ENCODE measurements at places on chromosomes 5 and 9. TPM values are rescaled to one million over a fixed set of nuclear protein-coding genes. Genes with fewer than 3 reads are reported as not detected.
A peak's percentile ranks its signal among the peaks of the same experiment; 100 is the strongest.

- peak; percentile 62 for DNase-seq
Observed at GRCh38 chr5:171850324-171850947, 64.8 kb downstream of the SMIM23 start.

The PITX1 gene
- 8.3 TPM for total RNA-seq

- DNase-seq = no peak
Observed at GRCh38 chr9:35395076-35395705, 94.7 kb upstream of the RUSC2 start.

The NR6A1 gene
- 0.88 TPM for total RNA-seq

The IFNA2 gene
- total RNA-seq = not detected

- peak; percentile 87 for DNase-seq
Observed at GRCh38 chr9:109171926-109172325, 4.9 kb upstream of the FRRS1L start.

The PCDH12 gene
- under 0.01 TPM for total RNA-seq

- no peak for DNase-seq
Observed at GRCh38 chr5:74865256-74865803, 857 bp downstream of the FAM169A start.

GRCh38 chr5:150227606-150228273 lies 37.9 kb downstream of the SLC6A7 start:
- peak; percentile 62 for DNase-seq

The PAIP1 gene
- 127 TPM for total RNA-seq

DNA sequence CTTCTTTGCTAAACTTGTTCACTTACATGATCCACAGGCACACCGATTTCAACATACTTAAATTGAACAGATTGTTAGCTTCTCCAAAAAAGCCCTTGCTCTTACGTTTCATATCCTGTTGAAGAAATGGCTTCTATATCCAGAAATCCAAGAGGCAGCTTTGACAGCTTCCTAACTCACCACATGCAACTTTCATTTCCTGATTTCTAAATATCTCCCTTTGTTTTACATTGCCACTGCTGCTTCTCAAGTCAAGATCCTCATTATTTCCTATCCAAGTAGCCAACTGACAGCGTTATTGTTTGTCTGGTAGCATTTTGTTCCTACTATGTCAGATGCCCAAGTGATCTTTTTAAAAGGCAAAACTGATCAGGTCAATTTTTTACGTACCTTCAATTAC lies 913.2 kb upstream of the TYRP1 start:
- no peak for DNase-seq

GRCh38 chr5:178387856-178388190 lies 155.2 kb upstream of the PHYKPL start:
- DNase-seq = peak; percentile 64

DNA sequence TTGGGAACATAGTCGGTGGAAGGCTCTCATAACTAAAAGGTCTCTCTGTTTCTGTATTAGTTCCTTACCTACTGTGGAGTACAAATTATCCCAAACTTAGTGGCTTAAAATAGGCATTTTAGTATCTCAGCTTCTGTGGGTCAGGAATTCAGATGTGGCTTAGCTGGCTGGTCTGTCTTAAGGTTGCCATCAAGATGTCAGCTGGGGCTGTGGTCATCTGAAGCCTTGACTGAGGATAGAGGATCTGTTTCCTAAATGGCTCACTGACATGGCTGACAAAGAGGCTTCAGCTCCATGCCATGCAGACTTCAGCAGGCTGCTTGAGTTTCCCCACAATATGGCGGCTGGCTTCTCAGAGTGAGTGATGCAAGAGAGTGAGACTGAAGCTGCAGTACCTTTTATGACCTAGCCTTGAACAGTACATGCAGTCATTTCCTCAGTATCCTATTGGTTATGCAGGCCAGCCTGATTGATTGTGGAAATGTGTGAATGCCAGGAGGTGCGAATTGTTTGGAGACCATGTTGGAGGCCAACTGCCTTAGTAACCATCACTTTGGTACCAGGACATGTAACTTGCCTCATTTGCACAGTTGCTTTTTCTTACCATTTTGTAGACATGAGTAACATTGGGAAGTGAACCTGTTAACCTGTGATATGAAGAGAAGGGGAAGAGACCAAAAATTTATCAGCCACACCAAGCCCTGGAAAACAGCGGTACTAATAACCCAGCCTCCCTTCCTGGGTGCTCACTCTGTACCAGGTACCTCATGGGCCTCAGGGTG lies 152.8 kb upstream of the IER5L start:
- peak; percentile 62 for DNase-seq

The HTR4 gene
- total RNA-seq = not detected

DNA sequence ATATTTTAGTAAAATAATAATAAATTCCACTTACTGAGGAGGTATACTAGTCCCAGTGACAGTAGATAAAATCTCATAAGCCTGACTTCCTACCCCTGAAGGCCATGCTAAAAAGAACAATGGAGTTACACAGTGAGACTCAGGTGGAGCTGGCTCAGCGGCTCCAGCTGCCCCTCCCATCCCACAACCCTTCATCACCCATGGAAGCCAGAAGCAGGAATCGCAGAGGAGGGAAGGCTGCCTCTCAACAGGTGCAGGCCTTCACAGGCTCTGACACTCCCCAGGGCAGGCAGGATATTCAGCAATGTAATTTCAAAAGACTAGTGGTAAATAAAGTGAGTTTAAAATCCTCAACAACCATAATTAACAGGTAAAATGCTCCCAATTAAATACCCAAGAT lies 67.5 kb downstream of the FANCC start:
- no peak for DNase-seq

DNA sequence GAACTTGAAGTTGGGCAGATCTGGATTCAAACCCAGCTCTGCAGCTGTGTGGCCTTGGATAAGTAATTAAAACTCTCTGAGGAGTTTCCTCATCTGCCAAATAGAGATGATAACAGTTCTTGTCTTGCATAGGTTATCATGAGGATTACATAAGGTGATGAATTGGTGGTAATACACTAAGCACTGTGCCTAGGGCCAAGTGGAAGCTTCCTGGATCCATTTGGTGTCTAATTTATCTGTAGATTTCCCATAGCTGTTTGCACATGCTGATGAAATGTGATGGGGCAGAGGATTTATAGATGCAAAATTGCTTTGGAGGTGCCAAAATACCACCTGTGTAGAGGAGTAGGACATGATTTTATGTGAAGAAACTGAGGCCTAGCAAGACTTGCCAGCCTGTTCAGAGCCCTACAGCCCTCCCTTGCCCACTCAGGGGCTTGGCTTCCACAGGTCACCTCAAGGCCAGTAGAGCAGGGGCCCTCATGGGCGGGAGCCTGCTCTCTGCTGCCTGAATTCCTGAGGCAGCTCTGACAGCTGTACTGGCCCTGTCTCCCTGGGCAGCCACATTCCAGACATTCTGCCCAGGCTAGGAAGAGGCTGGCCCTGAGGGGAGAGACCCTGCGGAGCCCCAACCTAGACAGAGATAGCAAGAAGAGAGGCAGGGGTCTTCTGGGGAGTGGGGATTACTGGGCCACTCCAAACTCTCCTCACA lies 5.9 kb upstream of the FAT2 start:
- no peak for DNase-seq

DNA sequence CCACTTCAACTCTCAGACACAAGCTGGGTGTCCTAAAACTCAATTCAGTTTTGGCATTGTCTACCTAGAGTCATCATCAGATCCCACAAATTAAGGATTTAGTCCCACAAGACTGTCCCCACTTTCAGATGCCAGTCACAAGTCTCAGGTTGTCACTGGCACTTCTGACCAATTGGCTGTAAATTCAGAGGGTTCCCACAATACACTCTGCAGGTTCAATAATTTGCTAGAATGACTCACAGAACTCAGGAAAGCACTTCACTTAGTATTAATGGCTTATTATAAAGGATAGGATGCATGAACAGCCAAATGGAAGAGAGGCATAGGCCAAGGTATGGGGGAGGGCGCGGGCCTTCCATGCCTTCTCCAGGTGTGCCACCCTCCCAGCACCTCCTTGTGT lies 209.1 kb downstream of the SREK1 start:
- no peak for DNase-seq

GRCh38 chr9:133690081-133690561 lies 48.0 kb downstream of the SARDH start:
- DNase-seq = no peak

The LRSAM1 gene
- total RNA-seq = 13.0 TPM

The PIP5K1B gene
- total RNA-seq = not detected

The SAXO1 gene
- total RNA-seq = under 0.01 TPM

- DNase-seq = peak; percentile 91
Observed at GRCh38 chr5:93580063-93580926, 724 bp downstream of the NR2F1-AS1 start.

DNA sequence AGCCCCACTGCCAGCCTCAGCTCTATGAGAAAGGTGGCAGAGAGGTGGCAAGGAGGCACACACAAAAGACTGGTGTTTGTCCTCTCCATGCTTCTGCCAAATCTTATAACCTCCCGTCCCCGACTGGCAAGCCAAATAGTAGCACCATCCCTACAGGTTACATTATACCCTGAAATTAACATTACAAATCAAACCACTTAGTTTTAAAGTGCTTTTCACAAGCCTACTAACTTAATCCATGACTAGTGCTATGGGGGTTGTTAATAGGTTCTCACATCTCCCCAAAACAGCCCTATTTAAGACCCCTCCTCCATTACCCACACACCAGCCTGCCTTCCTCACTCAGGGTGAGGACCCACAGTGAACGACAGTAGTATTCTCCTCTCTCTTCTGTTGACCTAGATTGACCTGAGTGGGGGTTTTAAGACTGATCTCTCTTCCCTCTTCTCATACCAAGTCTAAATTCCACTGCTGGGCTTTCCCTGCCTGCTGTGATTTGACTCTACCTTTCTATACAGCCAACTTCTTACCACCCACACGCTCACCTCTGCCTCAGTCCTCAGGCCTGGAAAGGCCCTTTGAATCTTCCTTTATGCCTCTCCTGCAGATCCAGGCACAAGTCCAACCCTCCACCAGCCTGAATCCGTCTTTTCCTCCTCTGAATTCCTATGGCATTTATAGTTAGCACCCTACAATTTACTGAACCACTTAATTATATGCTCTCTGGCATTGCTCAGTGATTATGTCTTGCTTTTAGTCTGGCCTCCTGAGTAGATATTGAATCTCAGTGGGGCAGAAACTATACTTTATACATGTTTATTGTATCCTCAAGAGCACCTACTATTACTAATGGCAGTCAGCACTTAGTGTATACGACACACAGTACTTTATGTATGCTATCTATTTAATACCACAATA lies 116.1 kb downstream of the TMEM174 start:
- no peak for DNase-seq

- no peak for DNase-seq
Observed at GRCh38 chr5:133287500-133287899, 235.7 kb downstream of the HSPA4 start.

DNA sequence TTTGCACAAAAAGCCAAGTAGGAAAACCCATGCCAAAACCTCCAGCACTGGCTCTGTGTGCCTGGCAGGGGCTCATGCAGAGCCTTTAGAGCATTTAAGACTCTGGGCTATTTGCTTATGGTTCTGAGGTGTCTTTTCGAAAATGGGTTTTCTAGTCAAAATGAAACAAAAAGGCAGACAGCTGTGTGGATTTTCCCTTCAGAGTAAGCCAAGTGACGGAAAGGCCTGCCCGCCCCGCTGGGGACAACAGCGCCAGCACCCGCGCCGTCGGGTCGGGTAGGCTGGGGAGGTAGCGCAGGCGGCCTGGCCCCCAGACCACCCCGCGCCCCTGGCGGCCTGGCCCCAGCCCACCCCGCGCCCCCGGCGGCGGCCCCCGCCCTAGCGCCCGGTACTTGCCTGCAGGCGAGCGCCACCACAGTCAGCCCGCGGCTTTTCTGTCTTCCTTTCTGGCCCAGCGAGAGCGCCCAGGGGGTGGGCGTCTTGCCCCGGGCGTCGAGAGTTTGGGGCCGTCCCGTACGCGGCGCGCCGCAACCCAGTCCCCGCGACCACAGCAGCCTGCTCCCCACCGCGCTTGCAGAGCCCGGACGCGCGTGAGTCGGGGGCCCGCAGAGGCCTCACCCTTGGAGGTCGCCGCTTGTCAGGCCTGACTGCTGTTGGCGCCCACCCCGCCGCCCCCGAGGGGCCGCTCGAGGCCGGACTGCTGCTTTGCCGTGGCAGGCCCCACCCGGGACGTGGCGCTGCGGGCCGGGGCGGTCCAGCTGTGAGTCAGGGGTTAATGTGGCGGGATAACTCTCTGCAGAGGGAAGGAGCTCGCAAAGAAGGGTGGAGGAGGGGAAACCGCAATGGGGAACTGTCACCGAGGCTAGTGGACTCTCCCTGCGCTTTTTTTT lies at the start of gene TICAM2:
TICAM2 (minus strand) TSS at position 779 of the 890 bp plus-strand sequence. CDS start 21,223 bp downstream, outside the sequence.
- peak; percentile 96 for DNase-seq

GRCh38 chr9:370086-370485 lies 155.4 kb downstream of the DOCK8 start:
- DNase-seq = no peak

DNA sequence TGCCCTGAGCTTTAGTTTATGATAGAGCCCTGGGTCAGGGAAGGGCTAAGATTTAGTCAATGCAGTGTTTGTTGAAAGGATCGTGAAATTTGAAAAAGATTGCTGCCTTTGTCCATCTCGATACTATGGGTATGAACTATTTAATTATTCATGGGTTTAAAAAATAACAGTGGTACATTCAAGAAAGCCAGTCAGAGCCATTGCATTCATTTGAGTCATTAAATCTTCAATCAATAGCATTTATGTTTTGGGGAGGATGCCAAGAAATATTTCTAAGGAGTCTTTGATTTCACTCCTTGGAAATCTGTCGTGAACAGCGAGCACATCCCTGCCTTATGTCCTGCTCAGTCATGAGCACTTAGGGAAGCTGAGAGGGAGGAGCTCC lies 54.4 kb upstream of the LRRTM2 start:
- DNase-seq = no peak

GRCh38 chr9:18579536-18579935 lies 105.6 kb downstream of the ADAMTSL1 start:
- DNase-seq = no peak

The SPINK1 gene
- total RNA-seq = not detected

The PLAC8L1 gene
- total RNA-seq = not detected

- DNase-seq = no peak
Observed at GRCh38 chr5:157059891-157060290, 975 bp upstream of the HAVCR1 start.

The AQP3 gene
- 0.88 TPM for total RNA-seq

DNA sequence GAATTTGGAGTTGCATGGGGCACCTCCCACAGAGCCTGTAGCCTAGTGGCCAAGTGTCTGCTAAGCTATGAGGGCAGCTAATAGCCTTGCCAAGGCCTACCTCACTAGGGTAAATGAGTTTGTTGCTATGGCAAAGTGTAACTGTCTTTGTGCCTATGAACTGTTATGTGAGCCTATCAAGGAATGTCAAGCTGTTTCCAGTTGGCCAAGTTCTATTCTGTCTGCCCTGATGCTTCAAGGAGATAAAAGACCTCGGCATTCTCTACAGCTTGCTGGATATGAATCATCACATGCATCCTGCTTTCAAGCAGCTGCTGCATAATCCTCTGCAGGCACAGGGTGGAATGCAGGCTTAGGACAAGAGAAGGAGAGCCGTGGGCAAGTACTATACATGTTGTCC lies 69.8 kb upstream of the CCDC112 start:
- peak; percentile 92 for DNase-seq

GRCh38 chr9:137787786-137788505 lies 89.6 kb upstream of the CACNA1B start:
- no peak for DNase-seq

The PCDHA9 gene
- total RNA-seq = 0.29 TPM
